Kasumi-1 (cell line): ENCODE measurements at places on chromosomes 3 and 15.
A peak's percentile ranks its signal among the peaks of the same experiment; 100 is the strongest.

DNA sequence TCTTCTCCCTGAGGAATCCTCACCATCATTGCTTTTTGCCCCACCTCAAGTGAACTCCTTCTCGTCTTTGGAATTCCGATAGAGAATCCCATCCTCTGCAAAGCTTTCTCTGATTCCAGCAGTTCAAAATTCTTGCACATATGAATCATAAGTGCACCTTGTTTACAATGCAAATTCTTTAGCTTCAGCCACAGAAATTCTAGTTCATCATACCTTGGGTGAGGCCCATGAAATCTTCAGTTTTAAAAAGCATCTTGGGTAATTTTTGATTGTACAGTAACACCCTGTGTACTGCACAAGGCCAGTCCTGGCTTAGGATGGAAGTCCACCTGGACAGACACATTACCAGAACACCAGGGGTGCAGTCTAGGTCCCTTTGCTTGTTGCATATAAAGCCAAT is 30.8 kb downstream of the MDFIC2 start:
- DNase-seq: no peak

DNA sequence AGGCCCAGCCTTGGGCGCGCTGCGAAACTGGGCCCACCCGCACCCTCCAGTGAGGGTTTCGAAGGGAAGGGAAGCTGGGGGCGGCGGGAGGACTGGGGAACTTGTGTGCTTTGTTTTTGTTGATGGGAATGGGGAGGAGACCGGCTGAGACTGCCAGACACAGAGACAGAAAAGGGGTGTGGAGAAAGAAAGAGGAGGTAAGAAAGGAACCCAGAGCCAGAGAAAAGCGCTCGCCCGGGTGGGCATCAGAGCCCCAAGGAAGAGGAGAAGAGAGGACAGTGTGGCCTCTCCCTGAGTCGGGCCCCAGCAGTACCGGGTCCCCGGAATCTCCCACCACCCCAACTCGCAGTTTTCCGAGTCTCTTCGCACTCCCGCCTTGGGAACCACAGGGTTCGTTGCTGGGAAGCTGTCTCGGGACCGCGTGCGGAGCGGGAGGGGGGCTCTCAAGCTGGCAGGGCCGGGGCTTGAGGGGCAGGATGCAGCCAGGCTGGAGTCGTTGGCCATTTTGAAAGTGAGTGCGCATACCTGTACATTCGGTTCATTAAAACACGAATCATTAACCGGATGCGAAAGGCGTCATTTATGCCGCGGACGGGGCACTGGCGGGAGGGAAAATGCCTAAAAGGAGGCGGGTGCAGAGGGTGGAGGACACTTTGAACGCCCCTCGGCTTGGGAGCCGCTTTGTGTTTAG is 3.1 kb downstream of the SKOR1 start:
- DNase-seq: no peak

DNA sequence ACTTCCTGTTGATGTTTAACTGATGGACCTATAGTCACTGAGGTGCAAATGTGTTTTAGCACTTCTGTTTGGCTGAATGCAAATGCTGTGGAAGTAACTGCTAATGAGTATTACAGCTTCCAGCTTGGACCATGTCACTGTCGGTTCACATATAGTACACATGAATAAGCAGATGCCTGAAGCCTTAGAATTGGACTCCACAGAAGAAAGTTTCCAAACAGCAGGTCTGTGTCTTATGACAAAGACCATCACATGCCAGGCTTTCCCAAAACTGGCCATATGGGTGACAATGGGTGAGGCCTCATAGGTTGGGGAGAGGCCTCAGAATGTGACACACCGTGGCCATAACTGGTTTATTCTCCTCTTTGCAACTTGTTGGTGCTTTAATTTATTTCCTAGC is 241.8 kb downstream of the WNT5A start:
- no peak for DNase-seq

- DNase-seq: no peak
Observed at GRCh38 chr15:70628549-70628896, 134.8 kb downstream of the UACA start.

DNA sequence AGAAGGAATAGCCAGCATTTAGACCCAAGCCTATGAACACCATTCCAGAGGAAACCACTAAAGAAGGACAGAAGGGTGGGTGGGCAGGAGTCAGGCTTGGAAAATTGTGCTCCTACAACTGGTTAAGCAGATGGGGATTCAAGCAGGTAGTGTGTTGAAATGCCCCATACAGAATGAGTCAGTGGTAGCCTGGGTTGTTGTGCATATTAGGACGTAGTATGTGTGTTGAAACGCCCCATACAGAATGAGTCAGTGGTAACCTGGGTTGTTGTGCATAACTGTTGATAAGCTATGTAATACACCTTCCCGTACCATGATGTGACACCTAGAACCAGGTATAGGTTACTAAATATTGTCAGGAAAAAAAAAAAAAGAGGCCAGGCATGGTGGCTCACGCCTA is 34.0 kb downstream of the MINDY4B start:
- no peak for DNase-seq

GRCh38 chr3:134752761-134753461 is 42.1 kb upstream of the EPHB1 start:
- DNase-seq: no peak

GRCh38 chr15:58762731-58763130 is 8.4 kb upstream of the MINDY2 start:
- DNase-seq: no peak

- DNase-seq: peak; percentile 71
Observed at GRCh38 chr3:184417619-184418327, 37.9 kb downstream of the CHRD start.

GRCh38 chr15:29990035-29990434 is 92.7 kb upstream of the GOLGA8J start:
- DNase-seq: no peak

DNA sequence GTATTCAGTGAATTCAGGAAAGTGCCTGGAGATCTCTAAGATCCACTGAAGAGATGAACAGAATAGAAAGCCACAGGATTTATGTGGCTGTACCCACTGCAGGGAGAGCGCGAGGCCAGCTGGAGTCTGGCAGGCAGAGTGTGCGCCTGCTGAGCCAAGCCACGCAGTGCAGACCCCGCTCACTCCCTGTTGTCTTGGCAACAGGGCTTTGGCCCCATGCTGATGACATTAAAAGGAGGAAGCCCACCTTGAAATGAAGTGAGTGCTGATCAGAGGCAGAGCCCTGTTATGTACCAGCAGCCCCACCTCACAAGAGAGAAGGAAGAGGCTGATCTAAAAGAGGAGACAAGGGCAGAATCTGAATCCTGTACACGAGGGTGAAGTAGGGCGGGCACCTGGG is 36.7 kb downstream of the PXYLP1 start:
- no peak for DNase-seq

DNA sequence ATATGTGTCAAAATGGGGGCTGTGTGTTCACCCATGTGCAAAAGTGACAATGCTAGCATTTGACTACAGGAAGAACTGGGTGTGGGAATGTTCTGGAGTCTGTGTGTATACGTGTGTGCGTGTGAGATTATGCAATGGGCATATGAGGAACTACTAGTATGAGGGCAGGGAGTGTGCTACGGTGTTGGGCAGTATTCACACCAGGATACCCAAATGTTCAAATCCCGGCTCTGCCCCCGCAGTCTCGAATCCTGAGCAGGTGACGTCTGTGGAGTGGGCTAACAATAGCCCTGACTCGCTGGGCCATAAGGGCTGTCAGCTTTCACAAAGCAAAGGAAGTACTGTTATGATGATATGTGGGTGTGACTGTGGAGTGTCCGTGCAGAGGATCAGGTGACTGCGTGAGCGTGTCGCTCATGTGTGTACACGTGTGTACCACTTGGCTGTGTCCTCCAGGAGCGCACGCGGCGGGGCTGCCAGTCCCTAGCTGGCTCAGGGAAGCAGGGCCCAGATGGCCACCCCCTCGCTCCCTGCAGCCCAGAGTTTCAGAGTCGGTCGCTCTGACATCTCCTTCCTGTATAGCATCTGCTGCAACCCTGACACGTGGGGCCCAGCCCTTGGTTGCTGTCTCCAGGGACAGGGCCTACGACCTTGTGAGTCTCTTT is 27.2 kb downstream of the IQSEC1 start:
- peak; percentile 10 for DNase-seq

DNA sequence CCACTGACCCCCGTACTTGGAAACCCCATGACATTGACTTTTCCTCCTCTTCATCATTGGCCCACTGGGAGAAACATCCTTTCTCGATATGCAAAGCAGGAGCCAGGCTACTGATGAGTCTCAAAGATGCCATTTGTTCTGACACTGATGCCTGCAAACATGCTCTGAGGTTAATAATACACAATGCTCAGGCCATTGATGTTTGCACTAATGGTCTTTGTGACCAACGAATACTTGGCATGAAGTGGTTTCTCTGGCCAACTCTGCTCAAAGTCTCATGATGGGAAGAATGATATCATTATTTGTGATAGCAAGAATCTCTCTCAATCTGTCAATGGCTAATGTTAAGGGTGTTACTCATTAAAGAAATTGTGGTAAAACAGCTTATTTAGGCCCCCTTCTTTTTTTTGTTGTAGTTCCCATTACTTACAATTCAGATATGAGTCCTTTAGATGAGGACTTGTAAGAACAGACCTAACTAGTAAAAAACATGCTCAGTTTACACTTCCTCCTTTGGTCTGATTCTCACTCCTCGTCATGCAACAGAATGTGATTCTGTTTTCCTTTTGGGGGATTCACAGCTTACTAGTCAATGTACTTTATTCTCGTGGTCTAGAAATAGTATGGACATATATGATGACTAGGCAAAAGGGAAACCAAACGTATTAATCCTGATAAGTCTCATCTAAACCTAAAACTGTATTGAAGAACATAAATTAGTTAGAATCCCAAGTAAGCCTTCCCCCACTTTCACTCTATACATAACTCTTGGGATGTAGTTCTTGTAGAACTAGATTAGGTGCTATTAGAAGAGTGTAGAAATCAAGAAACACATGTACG is 488.8 kb upstream of the DPPA4 start:
- peak; percentile 7 for DNase-seq

DNA sequence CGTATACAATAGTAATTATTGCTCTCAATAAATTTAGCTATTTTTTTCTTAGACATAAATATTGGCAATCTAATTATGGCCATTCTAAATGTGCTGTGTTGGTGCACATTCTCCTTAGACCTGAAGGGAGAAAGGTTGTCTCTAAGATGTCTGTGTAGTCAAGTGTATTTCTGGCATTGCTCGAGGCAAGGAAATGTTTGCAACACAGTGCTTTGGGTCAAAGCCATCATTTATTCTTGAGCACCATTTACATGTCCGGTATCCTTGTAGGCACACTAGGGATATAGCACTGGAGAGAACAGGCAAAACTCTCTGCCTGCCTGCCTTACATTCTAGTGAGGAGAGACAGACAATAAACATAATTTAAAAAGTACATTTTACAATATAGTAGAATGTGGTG is 2.6 kb upstream of the PHLDB2 start:
- DNase-seq: no peak

DNA sequence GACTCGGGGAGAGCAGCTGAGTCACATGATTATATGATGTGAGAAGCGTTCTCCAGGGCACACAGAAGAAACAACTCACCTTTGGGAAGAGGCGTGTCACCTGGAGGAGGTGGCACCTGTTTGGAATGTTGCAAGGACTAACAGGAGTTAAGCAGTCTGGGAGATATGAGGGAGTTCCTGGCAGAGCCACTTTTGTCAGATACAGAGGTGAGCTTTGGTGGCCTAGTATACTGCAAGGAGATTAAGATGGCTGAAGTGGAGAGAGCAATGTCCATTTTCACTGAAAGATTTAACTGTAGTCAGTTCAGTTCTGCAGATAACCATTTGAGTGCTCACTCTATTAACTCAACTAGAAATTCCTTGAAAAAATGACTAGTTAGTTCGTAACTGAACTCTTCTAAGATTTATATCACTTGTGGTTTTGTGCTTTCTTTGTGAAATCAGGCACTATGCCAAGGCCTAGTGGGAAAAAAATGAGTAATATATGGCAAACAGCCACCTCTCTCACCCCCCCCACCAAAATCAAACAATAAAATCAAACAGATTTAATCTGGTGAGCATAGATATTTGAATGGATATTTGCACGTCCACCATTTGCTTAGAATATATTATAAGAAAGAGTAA is 61.3 kb downstream of the CRYBG3 start:
- DNase-seq: peak; percentile 6

DNA sequence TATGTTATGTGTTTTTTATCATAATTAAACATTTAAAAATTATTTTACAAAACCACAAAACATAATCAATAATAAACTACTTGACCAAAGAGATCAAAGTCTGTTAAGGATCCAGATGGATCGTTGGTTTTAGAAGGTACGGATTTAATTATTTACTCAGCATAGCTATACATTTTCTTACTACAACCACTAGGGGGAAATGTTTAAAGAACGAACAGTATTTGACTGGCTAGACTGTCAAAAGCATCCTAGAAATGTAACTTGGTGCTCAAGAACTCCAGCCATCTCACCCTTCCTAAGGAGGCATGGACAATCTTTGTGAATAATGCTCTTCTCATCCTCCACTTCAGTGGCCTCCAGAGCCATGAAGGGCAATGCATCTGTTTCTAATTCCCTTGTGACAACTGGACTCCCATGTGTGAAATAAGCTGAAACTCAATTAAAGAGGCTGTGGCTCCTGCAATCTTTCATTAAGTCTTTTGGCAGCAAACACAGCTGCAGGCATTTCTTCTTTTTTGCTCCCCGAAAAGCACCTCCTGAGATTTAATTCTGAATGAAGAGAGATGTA is 94.7 kb upstream of the TUSC7 start:
- peak; percentile 29 for DNase-seq

DNA sequence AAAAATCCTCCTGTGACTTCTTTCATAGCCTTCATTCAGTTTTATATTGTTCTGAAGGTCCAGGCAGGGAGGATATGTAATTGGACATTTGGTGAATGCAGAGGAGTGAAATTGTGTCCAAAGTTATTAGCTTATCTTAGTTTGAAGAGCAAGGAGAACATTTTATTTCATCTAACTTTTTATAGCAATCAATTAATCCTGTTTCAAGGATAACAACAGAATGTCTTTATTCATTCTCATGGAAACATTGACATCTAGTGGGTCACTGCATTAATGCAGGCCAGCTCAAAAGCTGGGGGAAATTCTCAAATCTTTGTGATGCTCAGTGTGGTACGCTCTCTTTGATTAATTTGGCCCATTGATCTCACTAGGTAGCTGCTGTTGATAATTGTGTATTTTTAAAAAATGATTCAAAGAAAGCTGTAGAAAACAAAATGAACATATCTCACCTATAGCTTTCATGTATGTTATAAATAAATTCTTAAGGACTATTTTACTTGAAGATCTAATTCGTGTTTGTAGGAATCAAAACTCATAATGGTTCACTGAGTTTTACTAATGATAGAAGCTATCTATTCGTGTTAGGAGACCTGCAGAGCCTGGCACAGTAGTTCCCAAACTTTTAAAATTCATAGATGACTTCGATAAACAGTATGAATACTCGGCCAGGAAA is 150.8 kb upstream of the KCNMB2 start:
- peak; percentile 43 for DNase-seq
